ENCODE measurements at places on chromosomes 5 and 9. TPM values are rescaled to one million over a fixed set of nuclear protein-coding genes. Genes with fewer than 3 reads are reported as not detected.

DNA sequence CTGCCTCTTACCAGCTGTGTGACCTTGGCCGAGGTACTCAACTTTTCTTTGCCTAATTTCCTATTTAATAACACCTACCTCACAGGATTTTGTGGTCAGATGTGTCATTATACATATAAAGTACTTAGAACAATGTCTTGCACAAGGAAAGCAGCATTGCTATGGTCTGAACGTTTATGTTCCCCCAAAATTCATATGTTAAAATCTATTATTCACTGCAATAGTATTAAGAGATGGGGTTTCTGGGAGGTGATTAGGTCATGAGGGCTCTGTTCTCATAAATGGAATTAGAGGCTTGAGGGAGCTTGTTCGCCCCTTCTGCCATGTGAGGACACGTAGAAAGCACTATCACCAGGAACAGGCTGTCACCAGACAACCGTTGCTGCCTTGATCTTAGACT, 10.9 kb upstream of the RNF145 start:
- DNase-seq = no peak

DNA sequence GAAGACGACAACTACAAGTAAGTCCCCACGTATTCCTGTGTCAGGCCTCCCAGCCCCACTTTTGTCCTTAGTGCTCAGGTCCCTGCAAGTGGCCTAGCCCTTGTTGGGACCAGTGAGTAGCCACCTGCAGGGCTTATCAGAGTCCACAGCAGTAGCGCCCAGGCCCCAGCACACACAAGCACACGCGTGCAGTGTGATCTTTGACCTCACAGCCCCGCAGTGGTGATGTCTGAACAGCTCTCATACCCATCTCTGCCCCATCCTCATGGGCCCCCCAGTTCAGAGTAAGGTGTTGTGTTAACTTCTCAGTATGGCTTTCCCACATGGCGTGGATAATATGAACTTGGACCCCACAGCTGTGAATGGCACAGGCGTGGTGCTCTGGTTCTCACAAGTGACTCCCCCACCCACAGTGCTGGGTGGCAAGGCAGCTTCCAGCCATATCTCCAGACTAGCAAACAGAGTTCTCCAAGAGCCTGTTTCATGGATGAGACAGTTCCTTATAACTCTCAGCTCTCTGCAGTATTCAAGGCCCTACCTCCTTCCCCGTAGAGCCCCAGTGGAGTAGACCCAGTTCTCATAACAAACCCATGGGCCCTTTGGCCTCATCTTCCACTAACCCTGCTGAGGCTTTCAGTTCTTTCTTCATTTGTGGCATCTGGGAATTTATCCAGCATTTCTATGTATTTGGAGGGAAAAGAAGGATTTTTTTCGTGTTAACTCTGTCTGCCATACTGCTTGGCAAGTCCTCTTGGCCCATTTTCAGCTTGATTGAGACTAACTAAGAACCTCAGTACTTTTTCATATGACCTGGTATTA, 46.5 kb upstream of the ANGPTL2 start:
- DNase-seq = peak; percentile 65

GRCh38 chr5:177473443-177474001, at the start of gene DBN1:
Gene DBN1, minus strand, starts transcription at chr5:177473634. Its CDS starts 113 bp downstream, at chr5:177473521.
- no peak for DNase-seq

DNA sequence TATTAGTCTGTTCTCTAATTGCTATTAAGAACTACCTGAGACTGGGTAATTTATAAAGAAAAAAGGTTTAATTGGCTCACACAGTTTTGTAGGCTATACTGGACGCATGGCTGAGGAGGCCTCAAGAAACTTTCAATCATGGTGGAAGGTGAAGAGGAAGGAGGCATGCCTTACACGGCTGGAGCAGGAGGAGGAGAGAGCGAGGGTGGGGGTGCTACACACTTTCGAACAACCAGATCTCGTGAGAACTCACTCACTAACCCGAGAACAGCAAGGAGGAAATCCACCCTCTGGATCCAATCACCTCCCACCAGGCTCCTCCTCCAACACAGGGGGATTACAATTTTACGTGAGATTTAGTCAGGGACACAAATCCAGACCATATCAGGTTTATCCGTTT, 90.0 kb downstream of the RMI1 start:
- DNase-seq = no peak

- DNase-seq = no peak
These were observed 90.1 kb upstream of the TBCA start for GRCh38 chr5:77866198-77866597.

- no peak for DNase-seq
These were observed 24.0 kb downstream of the ENC1 start for GRCh38 chr5:74616236-74617146.

FCN2 gene
- not detected for total RNA-seq

All from osteocyte (in vitro differentiated cells).